AG08395 (cell line): ENCODE measurements at places on chromosomes 4 and X.

DNA sequence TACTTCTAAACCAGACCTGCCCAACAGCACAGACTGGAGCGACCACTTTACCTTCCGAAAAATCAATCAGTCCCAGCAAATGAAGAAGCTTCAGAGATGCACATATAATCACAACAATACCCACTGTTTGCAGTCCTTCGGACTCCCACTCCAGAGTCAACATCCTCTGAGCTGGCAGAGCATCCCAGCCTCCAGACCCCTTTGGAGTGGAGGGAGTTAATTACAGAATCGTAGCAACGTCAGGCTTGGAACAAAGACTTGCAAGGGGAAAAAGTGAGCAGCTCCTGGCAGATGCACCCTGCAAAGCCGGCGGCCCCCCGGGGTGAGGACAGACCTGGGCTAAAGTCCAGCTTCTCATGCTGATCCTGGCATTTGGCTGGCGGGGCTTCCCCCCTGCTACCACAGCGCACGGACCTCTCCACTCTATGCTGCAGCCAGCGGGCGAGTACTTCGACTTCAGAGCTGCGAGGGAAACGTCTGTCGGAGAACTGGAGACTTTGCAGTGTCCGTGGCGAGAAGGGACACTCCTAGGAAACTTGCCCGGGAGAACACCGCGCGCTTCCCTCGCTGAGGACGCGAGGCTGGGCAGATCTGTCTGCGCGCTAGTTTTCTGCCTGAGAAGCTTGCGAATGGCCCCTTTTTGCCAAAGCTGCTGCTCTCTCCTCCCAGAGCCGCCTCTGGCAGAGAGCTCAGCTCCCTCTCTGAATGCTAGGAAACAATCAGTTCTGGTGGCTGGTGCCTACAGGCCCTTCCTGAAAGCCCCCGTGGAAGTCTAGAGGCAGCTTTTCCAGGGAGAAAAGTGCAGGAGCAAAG is 283.7 kb downstream of the PACRGL start:
- no peak for DNase-seq

GRCh38 chr4:156294577-156294976 is 340.9 kb upstream of the CTSO start:
- peak; percentile 30 for DNase-seq

DNA sequence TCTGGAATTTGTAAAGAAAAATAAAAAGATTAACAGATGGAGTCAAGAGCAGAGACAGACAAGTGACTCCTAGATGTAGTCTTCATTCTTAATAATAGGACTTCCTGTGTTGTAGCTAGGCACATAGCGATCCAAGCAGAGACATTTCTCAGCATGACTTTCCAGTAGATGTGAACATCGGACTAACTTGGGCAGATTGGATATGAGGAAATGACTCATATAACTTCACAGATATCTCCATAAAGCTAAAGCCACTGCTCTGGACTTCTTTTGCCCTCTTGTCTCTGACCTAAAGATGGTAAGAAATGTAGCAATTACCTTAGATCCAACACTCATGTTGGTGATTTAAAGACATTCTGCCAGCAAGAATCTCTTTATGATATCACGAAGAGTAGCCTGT is 131.7 kb downstream of the EPHA5 start:
- no peak for DNase-seq

DNA sequence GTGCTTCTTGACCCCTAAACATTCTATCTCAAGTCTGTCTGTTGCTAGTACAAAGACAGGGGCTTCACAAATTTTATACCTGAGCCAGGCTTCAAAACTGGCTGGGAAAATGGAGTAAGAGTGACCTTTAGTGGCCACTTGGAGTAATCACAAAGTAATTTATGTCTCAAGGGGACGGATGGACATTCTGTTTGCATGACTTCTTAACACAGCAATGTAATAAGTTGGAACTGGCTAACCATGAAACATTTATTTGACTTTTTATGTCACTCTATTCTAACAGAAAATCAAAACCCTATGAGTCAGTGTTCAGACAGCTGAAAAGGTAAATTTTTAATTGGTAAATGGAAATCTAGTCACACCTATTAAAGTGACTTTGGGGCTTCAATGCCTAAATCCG is 600.6 kb downstream of the ANKRD50 start:
- DNase-seq = peak; percentile 56

DNA sequence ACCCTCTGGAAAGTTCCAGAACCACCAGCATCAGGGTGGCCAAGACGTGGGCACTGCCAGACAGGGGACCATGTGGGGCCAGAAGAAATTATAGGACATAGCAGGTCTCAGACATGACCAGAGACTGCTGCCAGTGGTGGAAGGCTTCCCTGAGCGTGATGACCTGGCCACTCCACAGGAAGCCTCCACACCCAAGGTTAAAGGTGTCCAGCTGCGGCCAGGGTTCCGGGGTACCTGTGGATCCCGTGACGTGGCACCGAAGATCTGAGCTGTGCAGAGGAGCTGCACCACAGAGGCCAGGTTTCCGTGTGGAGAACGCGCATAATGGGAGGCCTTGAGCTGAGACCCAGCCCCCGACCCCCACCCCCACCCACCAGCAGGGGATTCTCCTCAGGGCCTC is 16.4 kb upstream of the CTBP1 start:
- DNase-seq = no peak

- peak; percentile 21 for DNase-seq
Observed at GRCh38 chr4:168514249-168514852, 17.5 kb downstream of the PALLD start.

DNA sequence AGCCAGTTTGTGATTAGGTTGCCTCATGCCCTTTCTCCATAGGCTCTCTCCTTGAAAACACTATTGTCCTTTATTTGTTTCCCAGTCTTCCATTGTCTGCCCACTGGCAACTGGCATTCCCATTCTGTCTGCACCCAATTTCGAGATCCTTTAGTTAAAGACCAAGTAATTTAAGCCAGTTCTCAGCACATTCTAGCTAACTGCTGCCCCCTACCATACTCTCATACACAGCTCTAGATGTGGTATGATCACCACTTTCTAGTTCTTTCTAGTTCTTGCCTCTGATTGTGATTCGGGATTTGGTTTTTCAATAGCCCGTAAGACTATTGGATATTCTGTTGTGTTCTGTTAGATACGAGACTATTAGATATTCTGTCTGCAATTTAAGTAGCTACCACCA is 135.8 kb upstream of the TRPC5 start:
- no peak for DNase-seq

GRCh38 chrX:46704767-46705386 is 54.0 kb downstream of the SLC9A7 start:
- no peak for DNase-seq

- DNase-seq = no peak
Observed at GRCh38 chr4:158964728-158965124, 138.2 kb upstream of the RAPGEF2 start.

DNA sequence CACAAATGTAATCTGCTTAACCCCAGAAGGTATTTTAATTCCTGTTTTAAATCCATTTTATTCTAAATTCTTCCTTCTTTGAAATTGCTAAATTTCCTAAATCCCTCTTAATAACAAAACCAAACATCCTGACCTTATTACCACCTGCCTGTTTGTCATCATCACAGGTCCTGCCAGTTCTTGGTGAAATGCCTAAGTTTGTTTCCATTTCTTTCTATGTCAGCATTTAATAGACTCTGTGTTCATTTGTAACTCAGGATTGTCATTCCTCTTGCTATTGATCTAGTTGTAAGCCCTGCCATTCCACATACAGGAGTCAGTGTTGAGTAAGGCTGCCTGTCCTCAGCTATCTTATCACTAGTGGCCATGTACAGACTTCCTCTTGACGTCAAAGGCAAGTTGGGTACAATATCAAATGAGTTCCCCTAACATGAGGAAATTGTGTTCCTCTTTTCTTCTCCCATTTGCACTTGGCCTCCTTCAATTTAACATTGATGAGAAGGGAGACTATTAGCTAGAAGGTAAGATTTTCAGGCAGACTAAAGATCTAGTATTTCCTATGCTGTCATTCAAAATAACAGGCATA is 440.1 kb downstream of the AFF2 start:
- no peak for DNase-seq
